Suppressor macrophage treated with lipopolysaccharide for 1 hour (primary cell): ENCODE measurements at places on chromosomes 7 and 10.

- no peak for DNase-seq
These were observed 63.5 kb downstream of the HIPK2 start for GRCh38 chr7:139714163-139714901.

DNA sequence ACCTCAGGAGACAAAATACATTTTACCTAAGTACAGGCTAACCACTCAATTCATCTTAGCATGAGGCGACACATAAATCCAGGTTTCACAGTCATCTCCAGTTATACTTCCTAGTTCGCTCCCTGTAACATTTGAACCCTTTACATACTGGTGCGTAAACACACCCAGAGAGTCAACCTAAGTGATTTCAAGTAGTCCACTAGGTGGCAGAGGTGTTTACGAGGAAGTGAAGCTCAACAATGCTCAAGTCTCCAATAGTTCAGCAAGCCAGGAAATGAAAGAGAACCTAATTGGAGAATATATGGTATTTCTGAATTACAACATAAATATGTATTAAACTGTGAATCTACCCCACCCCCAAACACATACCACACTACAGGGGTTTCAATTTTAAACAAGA is 76.3 kb upstream of the ABCB5 start:
- peak; percentile 27 for DNase-seq

DNA sequence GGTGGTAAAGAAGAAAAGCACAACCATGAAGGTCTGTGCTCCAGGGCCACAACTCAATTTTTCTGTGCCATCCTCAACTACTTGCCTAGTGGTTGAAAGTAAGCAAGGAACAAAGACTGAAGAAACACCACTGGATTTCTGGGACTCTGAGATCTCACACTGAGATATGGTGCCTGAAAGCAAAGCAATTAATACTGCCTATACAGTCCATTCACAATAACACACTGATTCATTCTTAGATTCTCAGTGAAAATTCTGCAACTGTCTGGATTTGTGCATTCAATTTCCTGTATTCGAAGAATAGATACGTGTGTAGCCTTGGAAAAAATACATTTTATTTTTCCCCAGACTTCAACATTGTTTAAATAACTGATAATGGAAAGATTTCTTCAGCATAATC is 116.4 kb upstream of the FAM133B start:
- no peak for DNase-seq

GRCh38 chr7:37476881-37477450 is 28.3 kb upstream of the ELMO1 start:
- DNase-seq = no peak

GRCh38 chr10:9198611-9199010 is 1144.1 kb downstream of the GATA3 start:
- DNase-seq = no peak

- DNase-seq = no peak
These were observed 21.4 kb downstream of the BCCIP start for GRCh38 chr10:125844751-125845221.

GRCh38 chr10:91555455-91555854 is 77.4 kb downstream of the PPP1R3C start:
- no peak for DNase-seq

GRCh38 chr7:116630357-116630756 is 41.6 kb upstream of the MET start:
- DNase-seq = no peak

- DNase-seq = peak; percentile 18
These were observed 23.2 kb upstream of the LAMB1 start for GRCh38 chr7:108026116-108026515.

GRCh38 chr10:46540412-46541016 is 15.9 kb downstream of the GPRIN2 start:
- no peak for DNase-seq
